ENCODE measurements at places on chromosomes 5 and 9. TPM values are rescaled to one million over a fixed set of nuclear protein-coding genes. Genes with fewer than 3 reads are reported as not detected.

PCDHA9 gene
- 0.04 TPM for total RNA-seq

RAD50 gene
- total RNA-seq: 11.5 TPM

TAF11L5 gene
- not detected for total RNA-seq

ZCCHC10 gene
- total RNA-seq: 18.4 TPM

TSTD2 gene
- total RNA-seq: 14.0 TPM

DCP2 gene
- total RNA-seq: 12.8 TPM

HSPA4 gene
- 50.4 TPM for total RNA-seq

CCT5 gene
- 88.4 TPM for total RNA-seq

IL33 gene
- total RNA-seq: 21.3 TPM

CDKN2A gene
- not detected for total RNA-seq

SLC9A3 gene
- total RNA-seq: 2.3 TPM

SLC23A1 gene
- total RNA-seq: not detected

RNF224 gene
- total RNA-seq: not detected

TEX48 gene
- total RNA-seq: not detected

NMUR2 gene
- total RNA-seq: not detected

GRCh38 chr5:31531543-31531887, 378 bp downstream of the DROSHA start:
- DNase-seq: no peak
- no peaks in the 10 kb centered on the region for H3K27me3 ChIP-seq
- peak overlapping the region; percentile 61 for H3K27ac ChIP-seq
- H3K36me3 ChIP-seq: peaks cover 48% of the 10 kb centered on the region
- peaks cover 31% of the 10 kb centered on the region for H3K4me1 ChIP-seq

DNA sequence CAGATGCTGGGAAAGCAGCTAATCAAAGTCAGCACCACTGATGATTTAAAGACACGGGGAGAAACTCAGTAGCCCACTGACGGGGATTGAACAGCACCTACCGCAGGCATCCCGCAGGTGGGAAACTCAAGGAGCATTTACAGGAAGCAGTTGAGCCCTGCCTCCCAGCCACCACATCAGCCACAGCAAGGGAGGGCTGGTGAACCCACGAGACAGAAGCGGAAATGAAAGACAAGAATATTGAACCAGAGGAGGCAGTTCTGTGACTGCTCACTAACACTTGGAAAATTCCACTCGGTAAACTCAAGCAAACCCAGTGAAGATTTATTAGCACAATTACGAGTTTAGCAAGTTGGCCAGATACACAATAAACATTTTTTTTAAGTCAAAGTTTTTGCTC, 10.6 kb upstream of the FAM163B start:
- H3K27me3 ChIP-seq: no peaks in the 10 kb centered on the region
- no peak overlapping the region for H3K27ac ChIP-seq
- H3K4me1 ChIP-seq: no peaks in the 10 kb centered on the region
- H3K36me3 ChIP-seq: no peaks in the 10 kb centered on the region
- H3K4me3 ChIP-seq: no peak overlapping the region

DNA sequence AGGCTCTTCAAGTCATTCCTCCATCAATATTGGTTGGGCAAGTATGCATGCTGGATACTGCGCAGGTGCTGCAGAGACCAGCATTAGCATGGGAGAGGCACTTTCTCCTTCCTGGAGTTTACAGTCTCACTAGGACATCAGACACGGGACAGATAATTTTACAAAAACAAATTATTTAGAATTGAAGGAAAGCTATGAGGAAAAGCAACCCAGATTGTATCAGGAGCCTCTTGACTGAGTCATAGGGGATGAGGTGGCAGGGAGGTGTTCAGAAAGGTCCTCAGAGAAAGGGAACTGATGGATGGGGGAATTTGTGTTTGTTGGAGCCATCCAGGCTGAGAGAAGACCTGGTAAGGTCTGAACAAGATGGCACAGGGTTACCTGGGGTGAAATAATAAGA, 24.5 kb upstream of the RAB14 start:
- H3K36me3 ChIP-seq: no peaks in the 10 kb centered on the region
- no peak overlapping the region for H3K4me3 ChIP-seq
- no peak overlapping the region for H3K27ac ChIP-seq

DNA sequence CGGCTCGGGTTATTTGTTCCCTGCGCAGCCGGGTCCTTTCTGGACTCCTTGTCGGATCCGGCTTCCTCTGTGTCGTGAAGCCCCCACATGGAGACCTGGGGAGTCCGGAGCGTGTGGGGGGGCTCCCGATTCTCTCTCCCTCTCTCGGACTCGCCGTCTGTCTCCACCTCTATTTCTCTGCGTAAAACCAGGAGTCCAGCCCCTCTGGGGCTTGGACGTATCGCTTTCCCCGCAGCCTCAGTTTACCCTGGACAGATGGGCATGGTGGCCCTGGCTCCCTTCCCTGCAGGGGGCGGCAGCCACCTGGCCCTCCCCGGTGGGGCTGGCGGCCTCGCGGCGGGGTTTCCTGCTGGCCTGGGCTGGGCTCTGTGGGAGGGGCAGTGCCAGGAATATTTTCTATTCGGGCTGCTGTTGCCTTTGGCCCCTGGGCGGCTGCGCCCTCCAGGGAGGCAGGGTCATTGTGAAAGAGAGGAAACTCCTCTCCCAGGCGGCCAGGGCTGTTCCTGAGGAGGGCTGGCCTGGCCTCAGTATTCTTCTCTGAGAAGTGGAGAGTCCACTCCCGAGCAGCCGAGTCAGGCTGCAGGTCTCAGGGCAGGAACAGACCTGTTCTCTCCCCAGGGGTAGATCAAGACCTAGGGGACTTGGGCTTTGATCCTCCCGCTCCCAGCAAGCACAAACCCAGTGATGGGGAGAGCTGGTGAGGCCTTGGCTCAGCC, 665 bp downstream of the ASS1 start:
- no peaks in the 10 kb centered on the region for H3K27me3 ChIP-seq
- H3K4me3 ChIP-seq: peak overlapping the region; percentile 68
- H3K36me3 ChIP-seq: no peaks in the 10 kb centered on the region
- H3K4me1 ChIP-seq: peaks cover 58% of the 10 kb centered on the region

GRCh38 chr5:151691706-151692105, 5.0 kb upstream of the SPARC start:
- no peak overlapping the region for H3K27ac ChIP-seq
- no peaks in the 10 kb centered on the region for H3K27me3 ChIP-seq
- H3K36me3 ChIP-seq: no peaks in the 10 kb centered on the region
- no peaks in the 10 kb centered on the region for H3K4me1 ChIP-seq
- no peak for DNase-seq
- H3K4me3 ChIP-seq: no peak overlapping the region

DNA sequence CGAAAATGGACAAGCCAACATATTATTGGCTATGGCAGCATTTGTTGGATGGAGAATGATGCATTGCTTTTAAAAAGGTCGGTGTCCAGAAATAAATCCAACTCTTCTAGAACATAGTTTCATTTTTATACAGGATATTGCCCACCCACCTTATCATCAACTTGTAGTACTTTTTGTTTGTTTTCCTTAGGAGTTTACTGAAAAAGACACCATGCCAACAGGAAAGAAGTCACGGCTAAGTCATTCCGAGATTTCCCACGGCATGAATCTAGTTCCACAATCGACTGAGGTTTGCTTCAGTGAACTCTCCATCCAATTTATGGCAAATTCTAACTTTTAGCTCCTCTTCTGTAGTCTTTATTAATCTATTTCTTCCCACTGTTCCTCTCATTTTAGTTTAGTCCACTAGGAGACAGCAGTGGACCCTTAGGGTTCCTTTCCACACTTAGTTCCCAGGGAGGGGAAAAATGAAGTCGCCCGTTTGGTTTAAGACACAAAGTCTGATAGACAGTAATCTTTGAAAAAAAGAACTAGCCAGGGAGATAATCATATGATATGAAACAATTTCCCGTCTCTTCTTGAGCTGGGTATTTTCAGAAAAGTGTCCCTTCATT, 237.5 kb downstream of the AP3B1 start:
- no peaks in the 10 kb centered on the region for H3K4me1 ChIP-seq
- H3K27ac ChIP-seq: no peak overlapping the region
- no peaks in the 10 kb centered on the region for H3K36me3 ChIP-seq
- H3K27me3 ChIP-seq: no peaks in the 10 kb centered on the region
- no peak for DNase-seq
- no peak overlapping the region for H3K4me3 ChIP-seq

- peaks cover 32% of the 10 kb centered on the region for H3K27me3 ChIP-seq
- DNase-seq: no peak
- no peak overlapping the region for H3K4me3 ChIP-seq
- peaks cover 19% of the 10 kb centered on the region for H3K4me1 ChIP-seq
- no peak overlapping the region for H3K27ac ChIP-seq
Measured at GRCh38 chr5:174735498-174736330, 11.3 kb downstream of the MSX2 start.

- H3K27ac ChIP-seq: no peak overlapping the region
- H3K27me3 ChIP-seq: no peaks in the 10 kb centered on the region
- no peaks in the 10 kb centered on the region for H3K36me3 ChIP-seq
- no peaks in the 10 kb centered on the region for H3K4me1 ChIP-seq
- H3K4me3 ChIP-seq: no peak overlapping the region
- no peak for DNase-seq
Measured at GRCh38 chr9:88937248-88937647, 54.0 kb upstream of the S1PR3 start.

DNA sequence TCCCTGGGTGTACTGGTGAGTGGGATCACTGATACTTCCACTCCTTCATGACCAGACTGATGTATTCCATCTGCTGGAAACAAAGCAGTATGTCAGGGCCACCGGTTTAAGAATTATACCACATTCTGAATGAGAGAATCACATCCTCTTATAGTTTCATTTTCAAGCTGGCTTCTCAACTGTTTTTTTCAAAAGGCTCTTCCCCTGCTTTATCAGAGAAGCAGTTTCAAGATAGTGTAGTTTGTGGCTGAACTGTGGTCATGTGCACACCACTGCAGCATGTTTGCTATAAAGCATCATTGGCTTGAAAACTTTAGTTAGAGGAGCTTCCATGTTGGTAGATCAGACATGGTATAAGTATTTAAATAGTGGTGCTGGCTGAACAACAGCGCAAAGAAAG, 450.5 kb upstream of the CDH10 start:
- H3K4me1 ChIP-seq: no peaks in the 10 kb centered on the region
- H3K27me3 ChIP-seq: no peaks in the 10 kb centered on the region
- no peak overlapping the region for H3K4me3 ChIP-seq
- no peak overlapping the region for H3K27ac ChIP-seq
- no peaks in the 10 kb centered on the region for H3K36me3 ChIP-seq
- DNase-seq: no peak

- no peak for DNase-seq
- H3K4me1 ChIP-seq: no peaks in the 10 kb centered on the region
- no peaks in the 10 kb centered on the region for H3K27me3 ChIP-seq
Measured at GRCh38 chr5:80835128-80835527, 125.0 kb upstream of the RASGRF2 start.

DNA sequence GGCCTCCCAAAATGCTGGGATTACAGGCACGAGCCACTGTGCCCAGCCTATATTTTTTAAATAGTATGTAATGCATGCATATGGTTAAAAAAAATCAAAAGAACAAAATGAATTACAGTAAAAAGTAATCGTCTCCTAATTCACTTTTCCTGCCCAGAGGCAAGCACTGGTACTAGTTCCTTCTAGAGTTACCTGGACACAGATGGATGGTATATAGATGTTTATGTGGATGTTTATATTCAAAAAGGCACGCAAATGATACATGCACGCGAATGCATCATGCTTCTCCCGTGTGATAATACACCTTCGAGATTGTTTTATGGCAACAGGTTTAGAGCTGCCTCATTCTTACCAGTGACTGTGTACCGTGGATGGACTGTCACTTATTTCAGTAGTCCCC, 21.4 kb downstream of the ABL1 start:
- no peak overlapping the region for H3K27ac ChIP-seq
- H3K36me3 ChIP-seq: peaks cover 35% of the 10 kb centered on the region
- H3K4me1 ChIP-seq: no peaks in the 10 kb centered on the region
- DNase-seq: no peak

- no peaks in the 10 kb centered on the region for H3K4me1 ChIP-seq
Measured at GRCh38 chr9:121107881-121108280, 33.1 kb downstream of the CNTRL start.

DNA sequence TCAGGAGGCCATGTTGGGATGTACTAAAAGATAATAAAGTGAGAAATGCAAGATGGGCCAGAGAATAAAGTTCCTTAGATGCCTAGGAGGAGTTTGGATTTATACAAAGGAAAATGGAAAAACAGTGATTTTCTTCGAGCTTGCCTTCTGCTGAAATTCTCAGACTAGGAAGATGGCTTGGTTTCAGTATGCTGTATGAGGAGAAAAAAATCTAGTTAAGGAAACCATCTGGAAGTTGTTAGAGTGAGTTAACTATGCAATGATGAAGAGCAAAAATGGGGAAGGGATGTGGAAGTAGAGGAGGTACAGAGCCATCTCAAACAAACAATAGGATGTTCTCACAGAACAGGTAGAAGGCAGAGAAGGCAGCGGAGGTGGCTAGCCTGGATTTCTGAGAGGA, 162.9 kb upstream of the FTMT start:
- DNase-seq: no peak
- no peak overlapping the region for H3K4me3 ChIP-seq
- no peaks in the 10 kb centered on the region for H3K36me3 ChIP-seq
- no peaks in the 10 kb centered on the region for H3K4me1 ChIP-seq
- H3K27ac ChIP-seq: no peak overlapping the region

- no peak overlapping the region for H3K4me3 ChIP-seq
- H3K27me3 ChIP-seq: no peaks in the 10 kb centered on the region
- H3K4me1 ChIP-seq: no peaks in the 10 kb centered on the region
- no peaks in the 10 kb centered on the region for H3K36me3 ChIP-seq
Measured at GRCh38 chr9:86636519-86636918, 282.3 kb upstream of the TUT7 start.

GRCh38 chr5:119417891-119418605, 34.2 kb upstream of the HSD17B4 start:
- no peak overlapping the region for H3K4me3 ChIP-seq
- H3K27ac ChIP-seq: no peak overlapping the region
- no peaks in the 10 kb centered on the region for H3K36me3 ChIP-seq
- no peaks in the 10 kb centered on the region for H3K27me3 ChIP-seq

GRCh38 chr5:73654819-73655318, 28.9 kb downstream of the ARHGEF28 start:
- no peak overlapping the region for H3K27ac ChIP-seq
- no peaks in the 10 kb centered on the region for H3K36me3 ChIP-seq
- no peaks in the 10 kb centered on the region for H3K4me1 ChIP-seq
- no peak overlapping the region for H3K4me3 ChIP-seq
- DNase-seq: no peak
- H3K27me3 ChIP-seq: no peaks in the 10 kb centered on the region

GRCh38 chr9:88011005-88011766, 36.9 kb upstream of the CDK20 start:
- no peaks in the 10 kb centered on the region for H3K36me3 ChIP-seq
- H3K27ac ChIP-seq: no peak overlapping the region
- no peaks in the 10 kb centered on the region for H3K4me1 ChIP-seq
- DNase-seq: no peak
- no peak overlapping the region for H3K4me3 ChIP-seq

- H3K27me3 ChIP-seq: no peaks in the 10 kb centered on the region
- DNase-seq: no peak
- H3K36me3 ChIP-seq: no peaks in the 10 kb centered on the region
- H3K4me1 ChIP-seq: peaks cover 48% of the 10 kb centered on the region
Measured at GRCh38 chr9:124257844-124258606, at the start of gene NEK6. Gene NEK6 (plus strand): TSS chr9:124257949. CDS start chr9:124301965, 44,016 bp downstream.

DNA sequence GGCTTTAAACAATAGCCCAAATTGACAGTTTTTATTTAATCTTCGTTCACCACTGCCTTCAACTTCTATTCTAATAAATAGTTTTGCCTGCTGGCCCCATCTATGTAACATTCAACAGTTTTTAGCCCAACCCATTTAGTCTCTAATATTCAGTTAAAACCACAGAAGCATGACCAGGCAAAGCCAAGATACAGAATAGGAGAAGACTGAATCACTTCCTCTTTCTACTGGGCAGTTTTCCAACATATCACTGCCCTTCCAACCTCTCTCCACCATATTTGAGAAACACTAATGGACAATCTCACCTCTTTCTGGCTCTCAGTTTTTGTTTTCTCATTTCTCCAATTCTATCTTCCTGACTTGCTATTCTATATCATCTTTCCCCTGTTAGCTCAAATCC, 352.9 kb downstream of the DNAH5 start:
- no peak for DNase-seq
- no peak overlapping the region for H3K27ac ChIP-seq
- no peaks in the 10 kb centered on the region for H3K27me3 ChIP-seq
- no peaks in the 10 kb centered on the region for H3K36me3 ChIP-seq
